ENCODE measurements at places on chromosomes 7 and 10.

DNA sequence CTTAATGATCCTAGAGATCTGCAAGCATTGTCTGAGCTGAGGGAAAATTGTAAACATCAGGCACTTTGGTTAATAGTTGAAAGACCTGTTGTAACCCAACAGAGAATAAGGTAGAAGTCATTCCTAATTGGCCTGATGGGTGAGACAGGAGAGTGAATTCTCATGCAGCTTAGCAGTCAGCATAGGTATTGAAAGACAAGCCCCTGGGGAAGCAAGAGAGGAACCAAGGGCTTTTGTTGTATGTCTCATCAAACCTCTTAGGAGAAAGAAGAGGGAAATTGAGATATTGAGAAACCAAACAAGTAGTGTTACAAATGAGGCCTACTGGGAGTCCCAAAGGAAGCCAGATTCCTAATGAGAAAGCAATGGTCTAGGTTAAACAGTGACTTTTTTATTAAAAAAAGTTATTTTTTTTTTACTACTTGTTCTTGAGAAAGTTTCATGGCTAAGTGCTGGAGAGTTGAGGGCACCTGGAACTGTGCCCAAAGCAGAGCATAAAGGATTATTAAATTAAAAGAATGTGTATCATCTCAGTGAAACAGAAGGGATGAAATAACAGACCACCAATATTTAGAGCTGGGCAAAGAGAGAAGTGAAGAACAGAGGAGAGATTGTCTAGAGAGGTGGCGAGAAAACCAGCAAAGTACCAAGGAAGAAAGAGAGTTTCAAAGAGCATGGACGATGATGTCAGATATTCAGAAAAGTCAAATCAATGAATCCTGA lies 168.9 kb downstream of the CDK14 start:
- no peak for DNase-seq

DNA sequence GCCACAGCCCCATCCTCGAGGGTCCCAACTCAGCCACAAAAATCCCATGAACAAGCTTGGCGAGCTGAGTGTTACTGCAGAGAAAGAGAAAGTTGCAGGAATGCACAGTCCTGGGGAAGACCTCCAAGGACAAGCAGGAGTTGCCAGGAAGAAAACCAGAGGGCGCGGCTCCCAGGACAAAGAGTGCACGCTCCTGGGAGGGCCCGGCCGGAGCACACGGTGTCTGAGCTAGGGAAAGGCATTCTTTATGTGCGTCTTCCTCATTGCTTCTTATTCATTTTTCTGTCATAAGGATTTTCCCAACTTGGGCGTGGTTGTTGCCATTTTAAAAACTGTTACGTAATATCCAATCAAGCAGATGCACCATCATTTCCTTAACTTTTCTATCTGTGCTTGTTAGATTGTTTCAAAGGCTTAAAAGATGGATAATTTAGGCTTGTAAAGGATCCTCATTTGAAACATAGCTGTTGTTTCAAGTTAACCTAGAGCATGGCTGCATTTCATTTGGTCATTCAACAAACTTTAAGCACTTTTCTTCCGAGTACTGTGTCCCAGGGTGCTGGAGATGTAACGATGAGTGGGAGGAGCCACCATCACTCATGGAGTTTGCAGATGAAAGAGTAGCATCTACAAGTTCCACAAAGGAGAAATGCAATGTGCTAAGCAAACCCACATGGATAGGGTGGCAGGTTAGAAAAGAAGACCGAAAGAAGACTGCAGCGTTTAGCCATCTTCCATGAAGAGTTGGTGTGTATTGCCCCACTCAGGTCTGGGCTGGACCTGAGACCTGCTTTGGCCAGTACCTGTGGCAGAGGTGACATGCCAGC lies 5.6 kb upstream of the CNPY1 start:
- DNase-seq: no peak

- DNase-seq: no peak
Measured at GRCh38 chr10:97866524-97867219, 17.0 kb downstream of the GOLGA7B start.

DNA sequence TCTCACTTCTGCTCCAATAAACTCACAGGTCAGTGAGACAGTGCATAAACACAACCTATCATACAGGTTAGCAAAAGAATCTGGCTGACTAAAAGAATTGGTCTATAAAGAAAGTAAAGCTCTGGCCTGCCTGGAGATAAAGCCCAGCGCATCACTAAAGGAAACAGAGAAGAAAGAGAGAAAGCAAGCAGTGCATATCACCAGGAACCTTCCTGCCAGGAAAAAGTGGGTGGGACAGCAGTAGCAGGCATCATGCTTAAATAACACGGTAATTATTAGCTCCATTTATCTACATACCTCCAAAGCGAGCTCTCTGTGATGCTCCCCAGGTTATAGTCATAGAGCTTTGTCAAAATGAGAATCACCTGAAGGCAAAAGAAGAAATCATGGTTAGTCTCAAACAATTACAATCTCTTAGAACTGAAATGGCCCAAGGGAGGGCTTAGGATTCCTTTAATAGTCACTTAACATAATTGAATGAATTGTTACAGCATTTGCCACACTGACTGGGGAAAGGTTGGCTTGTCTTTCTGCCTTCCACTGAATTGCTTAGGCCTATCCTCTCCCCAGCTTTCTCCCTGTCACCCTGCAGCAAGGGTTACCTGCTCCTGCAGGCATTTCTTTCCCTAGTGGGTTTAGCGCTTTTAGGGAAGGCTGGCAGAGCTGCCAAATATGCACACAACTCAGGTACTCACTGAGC lies 208.1 kb downstream of the SORCS1 start:
- no peak for DNase-seq

GRCh38 chr7:24042028-24042427 lies 242.0 kb upstream of the NPY start:
- DNase-seq: no peak

DNA sequence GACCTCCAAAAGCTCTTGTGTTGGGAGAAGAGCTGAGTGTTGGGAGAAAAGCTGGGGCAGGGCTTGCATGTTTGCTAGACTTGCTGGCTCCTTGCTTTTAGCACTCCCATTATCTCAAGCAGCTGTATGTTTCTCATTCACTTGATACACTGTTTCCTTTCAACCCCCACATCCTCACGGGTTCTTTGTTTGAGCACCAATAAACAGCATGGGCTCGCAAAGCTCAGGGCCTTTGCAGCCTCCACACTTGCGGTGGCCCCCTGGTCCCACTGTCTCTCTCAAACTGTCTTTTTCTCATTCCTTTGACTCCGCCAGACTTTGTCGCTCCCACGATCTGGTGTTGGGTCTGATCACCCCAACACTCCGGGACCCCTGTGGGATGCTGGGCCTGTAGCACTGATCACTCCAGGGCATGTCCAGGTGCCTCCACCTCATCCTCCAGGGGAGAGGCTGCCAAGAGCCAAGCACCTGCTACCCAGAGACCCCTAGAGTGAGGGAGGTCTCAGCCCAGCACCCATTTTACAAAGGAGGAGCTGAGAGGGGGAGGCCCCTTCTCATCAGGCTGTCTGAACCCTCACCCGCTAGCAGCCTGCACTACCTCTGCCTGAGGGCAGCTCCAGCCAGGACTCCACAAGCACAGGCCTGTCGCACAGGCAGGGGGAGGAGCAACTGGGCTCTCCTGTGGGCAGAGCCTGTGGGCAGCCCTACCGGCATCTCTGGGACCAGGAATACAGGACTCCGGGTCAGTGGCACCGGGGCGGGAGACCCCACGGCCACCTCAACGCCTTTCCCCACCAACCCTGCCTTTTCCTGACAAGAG lies 49.1 kb upstream of the MSMB start:
- DNase-seq: no peak

DNA sequence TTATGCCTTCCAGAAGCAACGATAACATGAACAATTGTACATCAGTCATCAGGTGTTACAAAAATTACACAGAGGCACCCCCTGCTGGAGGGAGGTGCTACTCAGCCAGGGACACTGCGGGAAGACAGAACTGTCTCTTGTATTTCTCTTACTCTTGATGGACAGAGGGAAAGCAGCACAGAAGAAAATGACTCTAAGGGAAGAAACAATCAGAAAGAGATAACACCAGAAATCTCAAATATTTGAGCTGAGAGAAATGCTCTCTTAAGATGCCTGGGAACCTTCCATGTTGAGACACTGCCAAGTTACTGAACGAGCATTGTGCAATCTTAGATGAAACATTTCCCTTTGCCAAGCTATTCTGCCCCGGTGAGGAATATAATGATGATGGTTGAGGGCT lies 227.6 kb upstream of the NPSR1 start:
- DNase-seq: no peak

DNA sequence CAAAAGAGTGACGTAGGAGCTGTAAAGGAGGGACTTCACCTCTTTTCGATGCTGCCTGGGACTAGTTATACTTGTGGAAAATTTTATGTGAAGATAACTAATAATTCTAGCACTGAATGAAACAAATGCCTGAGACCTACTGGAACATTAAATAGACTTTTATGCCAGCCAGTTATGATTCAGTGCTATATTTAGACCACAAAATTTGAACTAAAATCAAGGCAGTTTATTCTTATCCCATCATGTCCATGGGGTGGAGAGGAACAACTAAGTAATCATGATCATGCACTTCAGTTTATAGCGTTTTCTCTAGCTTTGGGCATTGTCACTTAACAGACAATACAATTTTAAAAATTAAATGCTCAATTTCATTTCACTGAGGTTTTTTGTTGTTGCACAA lies 76.7 kb downstream of the ZEB1 start:
- no peak for DNase-seq

DNA sequence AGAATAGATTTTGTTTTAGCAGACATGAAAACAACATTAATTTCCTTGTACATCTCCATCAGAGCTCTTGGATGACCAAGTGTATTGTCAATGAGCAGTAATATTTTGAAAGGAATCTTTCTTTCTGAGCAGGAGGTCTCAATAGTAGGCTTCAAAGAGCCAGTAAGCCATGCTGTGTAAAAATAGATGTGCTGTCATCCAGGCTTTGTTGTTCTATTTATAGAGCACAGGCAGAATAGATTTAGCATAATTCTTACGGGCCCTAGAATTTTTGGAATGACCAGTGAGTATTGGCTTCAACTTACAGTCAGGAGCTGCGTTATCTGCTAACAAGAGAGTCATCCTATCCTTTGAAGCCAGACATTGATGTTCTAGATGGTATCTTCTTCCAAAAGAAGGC lies 19.0 kb downstream of the MINPP1 start:
- no peak for DNase-seq
